ENCODE measurements at places on chromosomes 3 and 15.

- DNase-seq, result no peak
Measured at GRCh38 chr15:27238707-27239423, 267.9 kb downstream of the GABRG3 start.

DNA sequence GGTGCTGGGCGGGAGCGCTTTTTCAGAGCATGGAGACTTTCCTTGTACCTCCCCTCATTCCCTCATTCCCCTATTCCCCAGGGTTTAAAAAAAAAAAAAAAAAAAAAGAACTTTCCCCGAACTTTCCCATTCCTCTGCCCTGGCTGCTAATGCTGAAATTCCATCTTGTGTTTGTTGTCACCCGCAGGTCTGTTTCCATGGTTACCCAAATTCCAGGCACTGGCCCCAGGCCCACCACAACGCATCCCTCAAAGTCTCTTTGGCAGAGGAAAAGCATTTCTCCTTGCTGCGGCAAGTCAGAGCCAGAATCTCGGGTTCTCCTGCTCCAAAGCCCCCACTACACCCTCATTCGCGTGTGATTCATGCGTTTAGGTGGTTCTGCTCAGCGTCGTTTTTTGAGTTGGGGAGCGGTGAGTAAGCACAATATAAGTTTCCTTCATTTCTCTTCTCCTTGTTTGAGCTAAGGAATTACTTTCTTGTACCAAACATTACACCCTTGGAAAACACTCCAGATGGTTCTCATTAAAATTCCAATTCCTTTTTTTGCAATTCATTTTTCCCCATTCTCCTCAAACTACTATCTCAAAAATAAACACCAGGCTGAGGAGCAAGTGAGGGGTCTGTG lies 21.6 kb downstream of the ANAPC13 start:
- peak; percentile 96 for DNase-seq

DNA sequence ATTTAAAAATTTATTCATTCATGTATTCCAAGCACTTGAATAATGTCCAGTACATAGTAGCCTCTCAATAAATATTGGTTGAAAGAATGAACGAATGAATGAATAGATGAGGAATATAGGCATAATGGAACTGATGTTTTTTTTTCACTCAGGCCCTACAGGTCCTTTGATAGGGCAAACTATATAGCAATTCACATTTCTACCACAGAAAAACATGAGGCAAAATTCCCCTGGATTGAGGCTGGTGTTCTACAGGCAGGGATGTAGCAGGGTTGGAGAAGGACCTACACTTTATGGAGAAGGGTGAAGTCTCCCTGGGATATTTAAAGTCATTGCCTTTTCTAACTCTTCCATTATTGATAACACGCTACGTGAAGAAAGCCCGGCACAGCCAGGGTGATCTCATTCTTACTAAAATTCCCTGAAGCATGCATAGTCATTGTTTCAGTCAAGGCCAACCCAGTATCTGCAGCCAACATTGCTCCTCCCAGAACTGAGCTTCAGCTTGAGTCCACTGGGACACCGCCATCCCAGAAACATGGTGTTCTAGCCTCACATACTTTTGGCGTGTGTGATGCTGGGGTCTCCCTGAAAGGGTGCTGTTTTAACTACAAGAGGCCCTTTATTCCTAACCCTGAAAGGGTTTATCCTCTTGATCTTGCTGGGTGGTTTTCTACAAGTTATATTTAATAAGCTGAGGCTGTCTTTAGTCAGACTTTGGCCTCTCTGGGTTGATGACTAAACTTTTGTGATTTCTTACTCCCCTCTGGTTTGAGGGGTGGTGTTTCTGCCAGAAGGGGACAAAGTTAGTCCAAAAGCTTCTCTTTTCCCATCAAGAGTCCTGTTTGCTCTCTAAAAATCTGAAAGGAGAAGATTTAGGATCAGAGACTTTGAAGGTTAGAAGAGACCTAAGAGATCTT lies 25.9 kb upstream of the FBN1 start:
- DNase-seq, result no peak

GRCh38 chr15:34721802-34722438 lies 32.9 kb downstream of the GJD2 start:
- peak; percentile 32 for DNase-seq

DNA sequence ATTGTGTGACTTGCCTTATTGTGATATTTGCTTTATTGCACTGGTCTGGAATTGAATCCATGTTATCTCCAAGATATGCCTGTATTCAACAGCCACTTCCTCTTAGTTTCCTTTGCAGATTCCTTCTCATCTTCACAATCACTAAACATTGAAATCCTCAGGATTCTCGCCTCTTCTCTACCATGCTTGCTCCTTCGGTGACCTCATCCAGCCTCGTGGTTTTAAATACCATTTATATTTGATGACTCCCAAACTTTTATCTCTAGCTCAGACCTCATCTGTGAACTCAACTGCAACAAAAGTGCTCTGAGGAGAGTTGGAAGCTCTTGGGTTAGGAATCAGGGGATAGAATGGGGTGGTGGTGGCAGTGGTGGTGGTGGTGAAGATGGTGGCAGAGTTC lies 19.9 kb downstream of the POLR2M start:
- DNase-seq, result no peak

GRCh38 chr15:41997845-41998244 lies 23.0 kb downstream of the PLA2G4E start:
- DNase-seq, result no peak

Measured in NT2/D1 (cell line).